GM13976 (cell line): ENCODE measurements at places on chromosomes 6 and 20.

- DNase-seq = no peak
Observed at GRCh38 chr6:18536591-18537055, 149.5 kb downstream of the RNF144B start.

DNA sequence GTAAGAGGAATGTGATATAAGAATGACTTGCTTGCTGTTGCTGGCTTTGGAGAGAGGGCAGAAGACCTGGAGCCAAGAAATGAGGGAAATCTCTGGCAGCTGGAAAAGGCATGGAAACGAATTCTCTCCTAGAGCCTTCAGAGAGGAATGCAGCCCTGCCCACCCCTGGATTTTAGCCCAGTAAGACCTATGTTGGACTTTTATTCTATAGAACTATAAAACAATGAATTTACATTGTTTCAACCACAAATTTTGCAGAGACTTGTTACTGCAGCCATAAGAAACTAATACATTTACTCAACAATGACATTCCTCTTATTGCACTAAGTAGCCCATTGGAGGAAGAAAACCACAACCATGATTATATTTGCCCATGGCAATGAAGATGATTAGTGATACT, 39.5 kb upstream of the PREP start:
- DNase-seq = no peak

GRCh38 chr20:4567170-4567569, 154.5 kb upstream of the PRND start:
- DNase-seq = no peak

DNA sequence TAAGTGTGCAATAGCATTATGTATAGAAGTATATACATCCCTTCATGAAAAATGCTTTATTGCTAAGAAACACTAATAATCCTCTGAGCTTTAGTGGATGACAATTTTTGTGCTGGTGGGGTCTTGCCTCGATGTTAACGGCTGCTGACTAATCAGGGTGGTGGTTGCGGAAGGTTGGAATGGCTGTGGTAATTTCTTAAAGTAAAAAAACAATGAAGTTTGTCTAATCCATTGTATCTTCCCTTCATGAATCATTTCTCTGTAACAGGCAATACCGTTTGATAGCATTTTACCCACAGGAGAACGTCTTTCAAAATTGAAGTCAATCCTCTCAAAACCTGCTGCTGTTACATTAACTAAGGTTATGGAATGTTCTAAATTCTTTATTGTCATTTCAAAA, 816.5 kb upstream of the GJE1 start:
- no peak for DNase-seq
